ENCODE measurements at places on chromosomes 3 and 15. TPM values are rescaled to one million over a fixed set of nuclear protein-coding genes. Genes with fewer than 3 reads are reported as not detected.

DNA sequence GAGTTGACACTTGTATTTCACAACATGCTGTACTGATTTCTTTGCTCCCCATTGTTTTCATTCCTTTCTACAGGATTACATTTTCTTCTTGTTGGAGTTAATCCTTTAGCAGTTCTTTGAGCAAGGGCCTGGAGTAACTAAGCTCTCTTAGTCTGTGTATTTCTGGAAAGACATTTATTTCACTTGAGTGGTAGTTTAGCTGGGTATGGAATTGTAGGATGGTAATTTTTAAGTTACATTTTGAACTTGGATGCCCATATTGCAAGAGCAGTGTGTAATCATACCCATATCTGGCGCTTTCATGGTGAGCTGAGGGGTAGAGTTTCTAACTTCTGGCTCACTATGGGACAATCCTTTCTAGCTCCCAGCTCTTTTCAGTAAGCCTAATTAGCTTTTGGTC lies 74.6 kb downstream of the SLC6A11 start:
- DNase-seq, result no peak

The HDAC11 gene
- 9.1 TPM for total RNA-seq

DNA sequence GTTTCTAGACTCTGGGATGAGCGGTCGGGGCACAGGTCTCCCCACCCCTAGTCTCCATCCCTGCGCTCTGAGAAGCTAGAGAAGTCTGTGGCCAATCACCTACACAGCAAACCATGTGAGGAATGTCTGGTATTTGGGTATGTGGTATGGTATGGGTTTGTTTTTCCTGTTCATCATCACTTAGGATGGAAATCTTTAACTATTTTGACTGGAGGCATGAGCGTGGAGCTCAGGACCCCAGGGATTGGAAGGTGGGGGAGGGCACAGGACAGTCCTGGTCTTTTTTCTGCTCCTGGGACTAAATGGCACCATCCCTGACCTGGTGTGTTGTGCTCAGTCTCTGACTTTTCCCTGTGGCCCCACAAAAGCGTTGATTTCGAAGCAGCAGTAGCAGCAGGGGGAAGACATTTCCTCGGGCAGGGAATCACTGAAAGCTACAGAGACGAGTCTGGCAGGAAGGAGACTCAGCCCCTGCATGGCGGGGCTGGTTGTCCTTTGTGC lies 191.7 kb upstream of the TPM1 start:
- no peak for DNase-seq

- no peak for DNase-seq
Observed at GRCh38 chr15:42911058-42911592, 9.5 kb downstream of the TTBK2 start.

- DNase-seq, result no peak
Observed at GRCh38 chr3:12252889-12253288, 36.0 kb upstream of the PPARG start.

GRCh38 chr15:76208786-76209424 lies 102.4 kb downstream of the ETFA start:
- no peak for DNase-seq

The PFKFB4 gene
- 16.2 TPM for total RNA-seq

- DNase-seq, result no peak
Observed at GRCh38 chr15:37219211-37219701, 118.9 kb upstream of the MEIS2 start.

DNA sequence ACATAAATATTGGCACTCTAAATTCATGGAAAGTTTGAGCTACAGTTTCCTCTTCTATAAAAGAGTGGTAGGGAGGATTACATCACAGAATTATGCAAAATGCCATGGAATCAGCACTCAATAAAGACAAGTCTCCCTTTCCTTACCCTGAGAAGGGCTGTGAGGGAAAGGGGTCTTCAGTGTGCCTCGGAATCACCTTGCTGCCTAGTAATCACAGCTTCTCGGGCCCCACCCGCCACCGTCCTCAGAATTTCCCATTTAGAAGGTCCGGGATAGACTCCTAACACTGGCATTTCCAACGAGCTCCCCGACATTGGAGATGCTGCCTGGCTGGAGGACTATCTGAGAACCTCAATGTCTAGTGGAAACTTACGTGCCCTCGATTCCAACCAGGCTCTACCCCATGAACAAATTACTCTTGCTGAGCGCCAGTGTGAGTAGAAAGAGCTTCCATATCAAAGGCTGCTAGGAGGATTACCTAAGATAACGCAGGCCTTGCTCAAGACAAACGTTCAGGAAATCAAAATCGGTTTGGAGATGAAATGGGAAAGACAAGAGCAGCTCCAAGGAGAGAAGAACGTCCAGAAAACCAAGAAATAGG lies 92.1 kb upstream of the CHD2 start:
- no peak for DNase-seq

DNA sequence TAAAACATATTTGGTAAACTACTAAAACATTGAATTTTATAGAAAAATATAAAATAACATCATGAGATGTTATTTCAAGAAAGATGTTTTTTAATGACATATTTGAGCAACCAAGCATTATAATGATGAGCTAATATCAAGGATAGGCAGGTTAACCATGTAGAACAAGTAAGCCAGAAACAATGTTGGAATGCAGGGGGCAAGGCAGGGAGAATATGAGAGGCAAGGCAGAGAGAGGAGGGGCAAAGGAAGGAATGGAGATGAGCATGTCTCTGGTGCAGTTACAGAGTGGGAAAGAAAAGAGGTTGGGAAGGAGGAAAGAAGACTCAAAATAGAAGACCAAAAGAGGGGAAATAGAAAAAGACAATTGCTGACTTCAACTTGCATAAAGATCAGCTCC lies 390.4 kb downstream of the MCTP2 start:
- DNase-seq, result no peak

The SPATA12 gene
- not detected for total RNA-seq

DNA sequence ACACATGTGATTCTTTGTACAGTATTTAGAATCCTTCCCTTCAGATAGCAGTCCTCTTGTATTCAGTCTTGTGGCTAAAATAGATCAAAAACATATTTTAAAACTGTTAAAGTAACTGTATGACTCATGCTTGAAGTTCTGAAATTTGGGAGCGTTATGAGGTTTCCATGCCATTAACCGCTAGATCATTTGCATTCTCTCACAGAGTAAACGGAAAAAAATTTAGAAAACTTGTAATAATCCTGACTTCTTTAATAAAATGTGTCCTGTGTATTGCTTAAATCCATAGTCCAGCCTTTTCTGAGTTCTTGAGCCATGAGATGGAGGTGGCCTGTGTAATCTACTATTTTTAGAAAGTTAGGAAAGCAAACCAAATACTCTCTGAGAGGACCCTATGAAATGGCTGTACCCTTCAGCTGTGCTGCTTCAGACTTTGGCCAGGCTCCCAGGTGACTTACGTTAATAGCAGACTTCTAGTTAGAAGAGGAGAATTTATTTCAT lies 33.8 kb downstream of the MBNL1 start:
- no peak for DNase-seq

The FBXW12 gene
- not detected for total RNA-seq

The ZMYND10 gene
- total RNA-seq, result 0.96 TPM

GRCh38 chr3:61617041-61617440 lies 55.7 kb downstream of the PTPRG start:
- DNase-seq, result no peak

DNA sequence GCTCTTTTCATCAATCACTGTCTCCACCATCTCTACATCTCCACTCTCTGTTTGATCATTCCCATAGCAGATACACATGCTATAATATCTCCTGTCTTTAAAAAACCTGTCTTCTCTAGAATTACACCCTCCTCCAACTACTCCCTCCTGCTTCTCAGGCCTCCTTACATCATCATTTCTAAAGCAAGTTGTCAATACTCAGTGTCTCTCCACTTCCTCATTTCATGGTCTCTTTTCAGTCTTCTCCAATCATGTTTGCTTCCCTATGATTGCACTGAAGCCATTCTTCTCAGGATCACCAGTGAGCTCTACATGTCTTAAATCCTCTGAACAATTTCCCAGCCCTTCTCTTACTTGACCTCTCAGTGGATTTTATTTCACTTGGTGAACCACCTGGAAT lies 87.0 kb upstream of the ZNF280D start:
- DNase-seq, result no peak

The GABRR3 gene
- not detected for total RNA-seq

DNA sequence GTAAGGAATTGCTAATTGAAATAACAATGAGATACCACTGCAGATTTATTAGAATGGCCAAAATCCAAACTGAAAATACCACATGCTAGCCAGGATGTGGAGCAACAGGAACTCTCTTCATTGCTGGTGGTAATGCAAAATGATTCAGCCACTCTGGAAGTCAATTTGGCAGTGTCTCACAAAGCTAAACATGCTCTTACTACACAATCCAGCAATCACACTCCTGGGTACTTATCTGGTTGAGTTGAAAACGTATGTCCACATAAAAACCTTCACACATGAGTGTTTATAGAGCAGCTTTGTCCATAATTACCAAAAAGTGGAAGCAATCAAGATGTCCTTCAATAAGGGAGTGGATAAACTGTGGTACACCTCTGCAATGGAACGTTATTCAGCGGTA lies 113.3 kb downstream of the SMAD6 start:
- DNase-seq, result no peak

GRCh38 chr3:139718415-139718814 lies 40.6 kb upstream of the NMNAT3 start:
- DNase-seq, result no peak

GRCh38 chr3:39189150-39189958 lies 3.0 kb downstream of the XIRP1 start:
- DNase-seq, result no peak

DNA sequence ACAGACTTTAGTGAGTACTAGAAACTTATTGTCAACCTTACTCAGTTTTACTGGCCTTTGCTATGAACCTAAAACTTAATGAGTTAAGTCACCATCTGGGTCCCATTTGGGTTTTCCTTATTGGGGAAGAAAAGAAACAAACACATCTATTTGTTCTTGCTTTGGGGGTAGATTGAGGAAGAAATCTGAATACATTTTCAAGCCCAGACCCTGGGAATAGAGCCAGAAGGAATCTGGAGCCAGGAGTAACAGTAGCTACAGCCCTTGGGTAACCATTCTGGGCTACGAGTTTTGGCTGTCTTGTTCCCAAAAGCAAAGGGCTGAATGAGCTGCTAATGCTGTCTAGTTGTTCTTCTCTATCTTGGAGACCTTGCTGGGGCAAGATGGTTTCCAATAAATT lies 16.5 kb downstream of the SLC12A1 start:
- no peak for DNase-seq

The TEX55 gene
- total RNA-seq, result not detected

GRCh38 chr15:91992945-91993344 lies 139.4 kb downstream of the SLCO3A1 start:
- DNase-seq, result no peak

The CIB2 gene
- 2.9 TPM for total RNA-seq

The MAGEL2 gene
- total RNA-seq, result 0.69 TPM

- no peak for DNase-seq
Observed at GRCh38 chr3:48500656-48501055, 3.3 kb downstream of the SHISA5 start.

DNA sequence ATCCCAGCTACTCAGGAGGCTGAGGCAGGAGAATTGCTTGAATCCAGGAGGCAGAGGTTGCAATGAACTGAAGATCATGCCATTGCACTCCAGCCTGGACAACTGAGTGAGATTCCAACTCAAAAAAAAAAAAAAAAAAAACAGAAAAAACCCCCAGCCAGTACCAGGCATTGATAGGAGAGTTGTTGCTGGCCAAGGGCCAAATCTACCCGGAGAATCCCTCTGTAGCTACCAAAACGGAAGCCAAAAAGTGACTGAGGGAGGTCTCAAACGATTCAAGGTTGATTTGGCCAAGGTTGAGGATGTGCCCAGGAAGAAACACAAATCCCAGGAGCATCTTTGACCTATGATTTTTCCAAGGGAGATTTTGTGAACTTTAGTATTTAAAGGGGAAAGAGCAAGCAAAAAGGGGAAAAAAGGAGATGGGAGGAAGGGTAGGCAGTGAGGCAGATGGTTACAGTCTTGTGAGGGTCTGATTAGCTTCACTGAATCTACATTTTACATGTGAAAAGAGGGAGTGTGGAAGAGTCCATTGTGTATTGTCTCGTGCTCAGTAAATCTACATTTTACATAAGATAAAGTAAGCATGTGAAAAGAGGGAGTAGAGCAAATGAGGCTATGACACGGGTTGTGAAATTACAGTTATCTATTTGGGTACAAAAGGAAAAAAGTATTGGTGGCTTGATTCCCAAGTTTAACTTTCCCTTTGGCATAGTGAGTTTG lies 32.8 kb downstream of the SETMAR start:
- DNase-seq, result no peak

GRCh38 chr3:10706156-10706739 lies 109.8 kb upstream of the SLC6A11 start:
- no peak for DNase-seq

DNA sequence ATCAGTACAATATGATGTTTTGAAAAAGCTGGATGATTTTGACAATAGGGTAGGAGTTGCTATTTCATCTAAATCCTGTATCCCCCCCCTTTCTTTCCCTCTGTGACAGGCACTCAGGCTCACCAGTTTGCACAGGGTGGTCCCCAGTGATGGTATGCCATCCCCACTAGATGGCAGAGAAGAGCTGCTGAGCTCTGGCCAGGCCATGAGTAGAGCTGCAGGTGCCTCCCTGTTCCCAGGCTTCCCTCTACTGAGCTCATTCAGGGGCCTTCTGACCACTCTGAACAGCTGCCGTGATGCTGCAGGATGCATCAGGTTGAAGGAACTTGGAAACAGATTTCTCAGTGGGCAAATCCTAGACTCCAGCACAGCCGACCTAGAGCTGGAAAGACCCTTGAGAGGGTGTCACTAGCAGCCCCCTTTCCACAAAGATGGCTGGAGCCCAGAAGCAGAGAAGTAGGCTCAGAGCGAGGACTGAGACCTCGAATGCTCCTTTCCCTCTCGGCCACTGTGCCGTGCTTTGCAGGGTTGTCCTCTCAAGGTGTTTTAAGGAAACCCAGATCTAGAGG lies 45.1 kb downstream of the EFCAB12 start:
- no peak for DNase-seq

DNA sequence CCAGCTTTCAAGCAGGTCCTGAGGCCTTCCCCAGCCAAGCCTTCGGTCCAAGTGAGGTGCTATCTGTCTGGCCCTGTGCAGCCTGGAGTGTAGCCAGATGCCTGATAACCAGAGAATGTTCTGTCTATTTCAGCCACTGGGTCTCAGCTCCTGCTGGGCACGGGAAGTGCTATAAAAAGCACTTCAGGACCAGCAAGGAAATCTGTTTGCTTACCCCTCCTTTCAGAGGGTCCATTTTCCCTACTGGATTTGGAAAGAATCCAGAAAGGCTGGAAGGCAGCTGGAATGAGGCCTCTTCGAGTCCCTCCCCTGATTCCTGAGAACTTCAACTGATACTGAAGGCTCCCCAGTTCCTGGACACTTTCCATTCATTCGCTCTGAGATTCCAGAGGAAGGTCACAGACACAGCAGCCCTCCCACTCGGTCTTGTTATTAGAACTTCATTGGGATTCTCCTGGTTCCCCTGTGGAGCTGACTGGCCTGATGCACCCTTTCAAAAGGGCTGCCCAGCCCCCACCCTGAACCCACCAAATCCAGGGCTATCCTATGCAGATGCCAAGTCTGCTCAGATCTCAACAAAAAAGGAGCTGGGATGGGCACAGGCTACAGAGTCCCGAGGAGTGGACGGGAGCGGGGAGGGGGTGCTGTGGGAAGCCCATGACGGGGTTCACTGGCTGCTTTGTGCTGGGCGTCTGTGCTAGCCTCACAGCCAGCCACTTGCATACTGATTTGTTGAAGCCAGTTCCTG lies 70.4 kb downstream of the UMPS start:
- DNase-seq, result no peak

The SHC4 gene
- 0.48 TPM for total RNA-seq

GRCh38 chr3:128107834-128108233 lies 15.8 kb downstream of the RUVBL1 start:
- DNase-seq, result no peak

Data from omental fat pad (tissue), 4 donors.